Mesothelial cell of epicardium (in vitro differentiated cells): ENCODE measurements at places on chromosomes 5 and 9.

- H3K27me3 ChIP-seq: no peaks in the 10 kb centered on the region
- H3K27ac ChIP-seq: no peak overlapping the region
- DNase-seq: no peak
- no peaks in the 10 kb centered on the region for H3K36me3 ChIP-seq
Measured at GRCh38 chr5:87579678-87580077, 166.9 kb upstream of the CCNH start.

- peaks cover 4% of the 10 kb centered on the region for H3K27me3 ChIP-seq
- DNase-seq: no peak
- H3K27ac ChIP-seq: peak overlapping the region; percentile 43
- H3K4me1 ChIP-seq: peaks cover 29% of the 10 kb centered on the region
Measured at GRCh38 chr5:168658394-168658793, 79.2 kb upstream of the PANK3 start.

DNA sequence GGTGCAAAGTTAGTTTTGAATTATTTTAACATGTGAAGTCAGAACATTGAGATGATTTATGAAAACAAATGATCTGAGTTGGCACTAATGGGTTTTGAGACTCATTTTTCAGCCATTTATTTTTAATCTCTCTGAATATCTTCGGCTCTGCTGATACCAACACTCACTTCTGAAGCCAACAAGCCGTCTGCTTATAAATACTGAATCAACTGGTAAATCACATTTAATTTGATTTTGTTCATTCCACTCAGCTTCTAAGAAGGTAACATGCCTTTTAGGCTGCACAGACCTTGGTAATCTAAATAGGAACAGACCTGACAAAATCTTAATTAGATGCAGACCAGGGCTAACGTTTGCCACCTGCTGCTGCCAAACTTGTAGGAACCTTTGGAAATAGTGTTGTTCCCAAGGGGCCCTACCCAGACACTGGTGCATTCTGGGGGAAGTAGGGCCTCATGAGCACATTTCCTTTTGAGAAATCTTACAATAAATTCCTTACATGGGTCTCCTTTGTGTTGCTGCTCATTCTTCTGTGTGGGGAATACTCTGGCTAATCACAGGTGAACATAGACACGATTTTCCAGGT lies 182.2 kb downstream of the KCTD16 start:
- H3K4me3 ChIP-seq: no peak overlapping the region
- H3K36me3 ChIP-seq: no peaks in the 10 kb centered on the region
- DNase-seq: no peak
- peaks cover 14% of the 10 kb centered on the region for H3K27me3 ChIP-seq
- H3K27ac ChIP-seq: no peak overlapping the region
- peaks cover 11% of the 10 kb centered on the region for H3K4me1 ChIP-seq

GRCh38 chr9:97299809-97300414 lies 7.5 kb upstream of the CCDC180 start:
- H3K4me1 ChIP-seq: no peaks in the 10 kb centered on the region
- H3K36me3 ChIP-seq: peaks cover 37% of the 10 kb centered on the region
- H3K27me3 ChIP-seq: no peaks in the 10 kb centered on the region
- no peak overlapping the region for H3K4me3 ChIP-seq
- no peak for DNase-seq

DNA sequence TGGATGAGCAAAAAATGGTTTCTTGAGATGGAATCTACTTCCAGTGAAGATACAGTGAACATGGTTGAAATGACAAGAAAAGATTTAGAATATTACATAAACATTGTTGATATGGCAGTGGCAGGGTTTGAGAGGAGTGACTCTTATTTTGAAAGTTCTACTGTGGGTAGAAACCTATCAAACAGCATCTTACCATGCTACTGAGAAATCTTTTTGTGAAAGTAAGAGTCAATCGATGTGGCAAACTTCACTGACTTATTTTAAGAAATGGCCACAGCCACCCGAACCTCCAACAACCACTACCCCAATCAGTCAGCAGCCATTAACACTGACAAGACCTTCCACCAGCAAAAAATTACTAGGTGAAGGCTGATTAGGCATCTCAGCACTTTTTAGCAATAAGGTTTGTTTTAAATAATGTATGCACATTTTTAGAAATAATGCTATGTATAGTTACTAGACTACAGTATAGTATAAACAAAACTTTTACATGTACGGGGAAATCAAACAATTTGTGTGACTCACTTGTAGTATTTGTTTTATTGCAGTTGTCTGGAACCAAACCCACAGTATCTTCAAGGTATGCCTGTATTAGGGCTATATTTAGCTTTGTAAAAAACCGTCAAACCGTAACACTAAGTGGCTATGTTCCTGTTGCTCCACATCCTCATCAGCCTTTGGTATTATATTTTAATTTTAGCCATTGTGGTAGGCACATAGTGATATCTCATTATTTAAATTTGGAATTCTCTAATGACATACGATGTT lies 30.6 kb upstream of the ADAMTS6 start:
- no peaks in the 10 kb centered on the region for H3K4me1 ChIP-seq
- no peak for DNase-seq
- no peak overlapping the region for H3K27ac ChIP-seq
- H3K4me3 ChIP-seq: no peak overlapping the region
- H3K36me3 ChIP-seq: peaks cover 2% of the 10 kb centered on the region

- peak within 1 kb of the TSS; percentile 91 for H3K4me3 ChIP-seq
- H3K36me3 ChIP-seq: peaks cover 5% of the 10 kb centered on the region
- H3K27me3 ChIP-seq: no peaks in the 10 kb centered on the region
- peaks cover 20% of the 10 kb centered on the region for H3K4me1 ChIP-seq
- peak; percentile 83 for DNase-seq
Measured at GRCh38 chr5:40798012-40798800, at the start of gene PRKAA1. Gene PRKAA1, minus strand, starts transcription at chr5:40798374. Its CDS starts 185 bp downstream, at chr5:40798189.

GRCh38 chr5:119393746-119394145 lies 37.9 kb downstream of the TNFAIP8 start:
- H3K36me3 ChIP-seq: peaks cover 28% of the 10 kb centered on the region
- no peak for DNase-seq
- peak overlapping the region; percentile 53 for H3K27ac ChIP-seq
- no peaks in the 10 kb centered on the region for H3K27me3 ChIP-seq
- no peak overlapping the region for H3K4me3 ChIP-seq

- H3K36me3 ChIP-seq: no peaks in the 10 kb centered on the region
- H3K4me3 ChIP-seq: no peak overlapping the region
- no peaks in the 10 kb centered on the region for H3K27me3 ChIP-seq
- no peak for DNase-seq
Measured at GRCh38 chr5:131068076-131068475, 97.0 kb downstream of the HINT1 start.

GRCh38 chr9:72895122-72895521 lies 57.7 kb downstream of the ALDH1A1 start:
- H3K27ac ChIP-seq: no peak overlapping the region
- H3K27me3 ChIP-seq: no peaks in the 10 kb centered on the region
- H3K36me3 ChIP-seq: no peaks in the 10 kb centered on the region
- no peak for DNase-seq
- peaks cover 3% of the 10 kb centered on the region for H3K4me1 ChIP-seq

- H3K27ac ChIP-seq: no peak overlapping the region
- no peak overlapping the region for H3K4me3 ChIP-seq
- peaks cover 41% of the 10 kb centered on the region for H3K36me3 ChIP-seq
- no peak for DNase-seq
Measured at GRCh38 chr5:128304791-128305190, 221.2 kb downstream of the SLC12A2 start.

- H3K27me3 ChIP-seq: no peaks in the 10 kb centered on the region
- DNase-seq: no peak
- no peak overlapping the region for H3K4me3 ChIP-seq
- H3K27ac ChIP-seq: peak overlapping the region; percentile 5
Measured at GRCh38 chr5:148805326-148806290, 20.8 kb upstream of the ADRB2 start.

DNA sequence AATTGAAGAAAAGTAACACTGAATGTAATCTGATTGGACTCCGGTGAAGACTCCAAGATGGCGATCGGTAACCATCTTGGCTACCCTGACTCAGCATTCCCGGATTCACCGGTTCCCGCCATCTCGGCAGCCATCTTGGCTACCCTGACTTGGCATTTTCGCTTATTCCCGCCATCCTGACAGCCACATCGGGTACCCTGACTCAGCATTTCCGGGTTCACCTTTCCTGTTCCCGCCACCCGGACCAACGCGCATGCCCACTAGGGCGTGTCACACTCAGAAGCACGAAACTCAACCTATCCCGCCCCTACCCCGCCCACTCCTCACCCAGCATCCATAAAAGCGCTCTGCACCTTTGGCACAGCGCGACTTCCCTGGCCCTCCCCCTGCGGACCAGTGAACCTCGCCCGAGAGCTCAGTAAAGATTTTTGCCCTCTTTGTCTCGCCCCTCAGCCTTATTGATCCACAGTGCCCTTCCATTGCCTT lies 17.2 kb downstream of the SPTLC1 start:
- H3K4me1 ChIP-seq: no peaks in the 10 kb centered on the region
- no peak for DNase-seq
- H3K36me3 ChIP-seq: peaks cover 37% of the 10 kb centered on the region
- H3K27me3 ChIP-seq: no peaks in the 10 kb centered on the region

DNA sequence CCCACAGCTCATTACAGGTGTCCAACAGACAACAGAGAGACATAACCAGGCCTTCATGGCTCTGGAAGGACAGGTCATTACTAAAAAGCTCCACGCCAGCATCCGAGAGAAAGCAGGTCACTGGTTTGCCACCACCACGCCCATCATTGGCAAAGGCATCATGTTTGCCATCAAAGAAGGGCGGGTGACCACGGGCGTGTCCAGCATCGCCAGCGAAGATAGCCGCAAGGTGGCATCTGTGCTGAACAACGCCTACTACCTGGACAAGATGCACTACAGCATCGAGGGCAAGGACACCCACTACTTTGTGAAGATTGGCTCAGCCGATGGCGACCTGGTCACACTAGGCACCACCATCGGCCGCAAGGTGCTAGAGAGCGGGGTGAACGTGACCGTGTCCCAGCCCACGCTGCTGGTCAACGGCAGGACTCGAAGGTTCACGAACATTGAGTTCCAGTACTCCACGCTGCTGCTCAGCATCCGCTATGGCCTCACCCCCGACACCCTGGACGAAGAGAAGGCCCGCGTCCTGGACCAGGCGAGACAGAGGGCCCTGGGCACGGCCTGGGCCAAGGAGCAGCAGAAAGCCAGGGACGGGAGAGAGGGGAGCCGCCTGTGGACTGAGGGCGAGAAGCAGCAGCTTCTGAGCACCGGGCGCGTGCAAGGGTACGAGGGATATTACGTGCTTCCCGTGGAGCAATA lies 29.3 kb upstream of the WWC1 start:
- H3K27me3 ChIP-seq: no peaks in the 10 kb centered on the region
- no peak for DNase-seq
- no peak overlapping the region for H3K27ac ChIP-seq
- no peaks in the 10 kb centered on the region for H3K36me3 ChIP-seq
- H3K4me1 ChIP-seq: no peaks in the 10 kb centered on the region
- H3K4me3 ChIP-seq: no peak overlapping the region

- no peaks in the 10 kb centered on the region for H3K36me3 ChIP-seq
- no peak for DNase-seq
- peak overlapping the region; percentile 71 for H3K27ac ChIP-seq
- H3K27me3 ChIP-seq: no peaks in the 10 kb centered on the region
Measured at GRCh38 chr5:78527054-78527859, 121.3 kb downstream of the LHFPL2 start.

- H3K27ac ChIP-seq: no peak overlapping the region
- DNase-seq: no peak
- no peaks in the 10 kb centered on the region for H3K36me3 ChIP-seq
- no peak overlapping the region for H3K4me3 ChIP-seq
- no peaks in the 10 kb centered on the region for H3K4me1 ChIP-seq
- no peaks in the 10 kb centered on the region for H3K27me3 ChIP-seq
Measured at GRCh38 chr9:5582835-5583195, 46.1 kb upstream of the RIC1 start.

DNA sequence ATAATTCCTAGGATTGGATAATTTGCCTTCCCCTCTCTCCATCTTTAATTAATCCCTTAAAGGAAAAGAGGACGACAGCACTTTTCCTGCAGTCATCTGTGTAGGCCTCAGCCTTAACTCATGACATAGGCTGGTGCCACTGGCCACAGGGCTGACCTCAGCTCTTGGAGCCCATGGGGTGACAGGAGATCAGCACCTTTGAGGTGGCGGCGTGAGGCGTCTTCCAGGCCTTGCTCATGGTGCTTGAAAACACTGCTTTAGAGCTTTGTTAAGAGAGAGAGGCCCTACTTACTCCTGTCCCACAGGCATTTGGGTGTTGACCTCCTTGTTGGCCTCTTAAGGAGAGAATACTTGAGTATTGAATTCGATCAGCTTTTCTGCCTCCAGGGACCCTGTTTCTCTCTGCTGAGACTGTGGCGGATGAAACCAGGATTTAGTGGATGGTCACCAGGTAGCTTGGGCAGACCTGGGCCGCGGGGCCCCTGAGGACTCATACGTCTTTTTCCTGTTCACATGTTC lies 23.4 kb downstream of the TENT4A start:
- DNase-seq: no peak
- peak overlapping the region; percentile 25 for H3K27ac ChIP-seq
- H3K36me3 ChIP-seq: peaks cover 10% of the 10 kb centered on the region
